ENCODE measurements at places on chromosomes 1 and 21.

DNA sequence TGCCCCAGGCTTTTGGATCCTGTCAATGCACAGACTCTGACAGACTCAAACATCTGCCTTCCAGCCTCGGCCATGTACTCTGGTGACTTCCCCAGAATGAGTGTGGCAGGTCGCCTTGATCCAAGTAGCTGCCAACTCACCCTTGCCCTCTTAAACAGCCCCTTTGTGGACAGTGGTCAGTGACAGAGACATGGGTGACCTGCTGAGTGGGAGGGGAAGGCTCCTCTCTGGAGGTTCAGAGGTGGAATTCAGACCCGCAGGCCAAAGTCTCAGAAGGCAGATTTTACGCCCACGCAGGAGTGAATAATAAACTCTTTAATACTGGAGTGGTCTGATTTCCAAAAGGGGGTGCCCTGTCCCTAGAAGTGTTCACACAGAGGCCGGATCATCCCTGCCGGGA lies 63.5 kb downstream of the TLR5 start:
- DNase-seq = no peak

- peak; percentile 33 for DNase-seq
These were observed 15.2 kb downstream of the LRRN2 start for GRCh38 chr1:204670152-204670927.

DNA sequence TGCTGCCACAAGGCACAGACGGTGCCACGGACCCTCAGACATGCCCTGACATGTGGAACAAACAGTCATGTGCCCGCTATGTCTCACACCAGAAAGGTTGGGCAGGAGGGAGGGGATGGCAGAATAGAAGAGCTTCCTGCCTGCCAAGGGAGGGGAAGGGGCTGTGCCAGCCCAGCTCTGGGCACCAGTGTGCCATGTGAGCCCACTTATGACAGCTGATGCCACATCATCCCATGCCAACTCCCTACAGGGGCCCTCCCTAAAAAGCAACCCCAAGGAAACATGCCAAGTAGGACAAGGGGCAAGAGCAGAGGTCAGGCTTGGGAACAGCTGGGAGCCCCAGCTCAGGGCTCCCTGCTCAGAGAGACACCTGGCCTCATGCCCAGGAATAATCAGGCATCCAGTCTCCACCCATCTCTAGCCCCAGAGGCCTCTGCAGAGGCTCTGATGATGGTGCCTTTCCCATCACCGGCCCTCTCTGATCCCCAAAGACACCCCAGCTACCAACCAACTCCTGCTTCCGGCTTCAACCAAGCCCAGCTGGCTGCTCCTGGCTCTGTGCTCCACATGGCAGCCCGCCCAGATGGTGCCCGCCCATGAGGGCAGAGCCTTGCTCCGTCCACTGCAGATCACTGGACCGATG lies 10.3 kb downstream of the ADGRB2 start:
- DNase-seq = no peak

- DNase-seq = no peak
These were observed 8.2 kb upstream of the EFHD2 start for GRCh38 chr1:15401391-15402055.

- DNase-seq = no peak
These were observed 57.1 kb upstream of the ATP1B1 start for GRCh38 chr1:169049258-169049938.

GRCh38 chr1:39679821-39680220 lies 7.9 kb upstream of the NT5C1A start:
- DNase-seq = no peak

DNA sequence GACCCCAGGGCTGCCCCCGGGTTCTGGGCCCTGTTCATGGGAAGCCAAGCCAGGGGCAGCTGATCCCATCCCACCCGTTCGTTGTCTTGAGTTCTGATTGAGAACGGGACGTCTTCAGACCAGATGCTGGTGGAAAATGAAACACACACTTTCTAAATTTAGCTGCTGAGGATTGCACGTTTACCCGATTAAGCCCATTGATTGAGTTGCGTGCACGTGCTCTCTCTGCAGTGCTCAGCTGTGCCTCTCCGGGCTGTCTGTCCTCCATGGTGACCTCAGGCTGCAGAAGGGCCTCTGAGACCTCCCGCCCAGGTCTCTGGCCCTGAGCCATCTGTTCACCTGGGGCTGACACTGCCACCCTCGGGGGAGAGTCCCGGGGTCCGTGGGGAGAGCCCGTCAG lies 27.0 kb upstream of the PEX10 start:
- DNase-seq = no peak

- no peak for DNase-seq
These were observed 8.4 kb upstream of the USP33 start for GRCh38 chr1:77768006-77768405.

DNA sequence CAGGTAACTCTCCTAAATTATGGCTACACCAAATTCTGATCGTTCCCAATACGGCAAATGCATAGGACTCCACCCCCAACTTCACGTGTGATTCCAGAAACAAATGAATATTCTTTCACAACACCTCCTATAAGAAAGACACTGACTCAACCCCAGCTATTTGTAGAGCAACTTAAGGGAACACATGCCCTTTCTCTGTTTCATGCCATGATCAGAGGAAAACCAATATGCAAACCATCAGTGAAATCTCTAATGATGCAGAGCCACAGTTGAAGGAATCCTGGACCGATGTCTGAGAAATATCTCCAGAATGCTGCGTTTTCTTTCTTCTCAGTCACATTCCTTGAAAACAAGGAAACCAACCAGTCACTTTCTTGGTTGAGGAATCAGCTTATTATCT lies 164.2 kb upstream of the PTBP2 start:
- no peak for DNase-seq

GRCh38 chr1:235821361-235821981 lies 45.2 kb downstream of the LYST start:
- peak; percentile 55 for DNase-seq
